ENCODE measurements at places on chromosomes 13 and 19.

DNA sequence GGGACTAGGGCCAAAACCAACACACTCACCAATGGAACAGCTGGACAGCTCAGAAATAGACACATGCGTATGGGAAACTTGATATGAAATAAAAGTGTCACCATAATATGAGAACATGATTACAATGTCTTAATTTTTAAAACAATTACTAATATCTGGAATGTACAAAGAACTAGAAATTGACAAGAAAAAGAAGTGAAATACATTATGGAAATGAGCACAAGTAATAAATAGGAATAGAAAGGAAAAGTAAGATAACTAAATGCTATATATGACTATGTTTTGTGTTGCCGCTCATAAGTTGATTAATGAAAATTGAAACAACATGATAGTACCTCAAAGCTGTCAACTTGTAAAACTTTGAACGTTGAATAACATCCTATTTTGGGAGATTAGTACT lies 801.1 kb downstream of the SLITRK5 start:
- no peak for DNase-seq

DNA sequence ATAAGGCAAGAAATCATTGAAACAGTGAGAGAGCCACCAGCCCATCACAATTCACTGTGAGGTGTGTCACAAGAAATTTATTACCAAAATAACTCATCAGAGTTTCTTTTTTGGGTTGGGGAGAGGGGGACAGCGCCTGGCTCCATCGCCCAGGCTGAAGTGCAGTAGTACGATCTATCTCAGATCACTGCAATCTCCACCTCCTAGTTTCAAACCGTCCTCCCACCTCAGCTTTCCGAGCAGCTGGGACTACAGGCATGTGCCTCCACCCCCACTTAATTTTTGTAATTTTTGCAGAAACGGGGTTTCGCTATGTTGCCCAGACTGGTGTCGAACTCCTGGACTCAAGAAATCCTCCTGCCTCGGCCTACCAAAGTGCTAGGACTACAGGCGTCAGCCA lies 3.6 kb downstream of the IFNL1 start:
- DNase-seq, result no peak

DNA sequence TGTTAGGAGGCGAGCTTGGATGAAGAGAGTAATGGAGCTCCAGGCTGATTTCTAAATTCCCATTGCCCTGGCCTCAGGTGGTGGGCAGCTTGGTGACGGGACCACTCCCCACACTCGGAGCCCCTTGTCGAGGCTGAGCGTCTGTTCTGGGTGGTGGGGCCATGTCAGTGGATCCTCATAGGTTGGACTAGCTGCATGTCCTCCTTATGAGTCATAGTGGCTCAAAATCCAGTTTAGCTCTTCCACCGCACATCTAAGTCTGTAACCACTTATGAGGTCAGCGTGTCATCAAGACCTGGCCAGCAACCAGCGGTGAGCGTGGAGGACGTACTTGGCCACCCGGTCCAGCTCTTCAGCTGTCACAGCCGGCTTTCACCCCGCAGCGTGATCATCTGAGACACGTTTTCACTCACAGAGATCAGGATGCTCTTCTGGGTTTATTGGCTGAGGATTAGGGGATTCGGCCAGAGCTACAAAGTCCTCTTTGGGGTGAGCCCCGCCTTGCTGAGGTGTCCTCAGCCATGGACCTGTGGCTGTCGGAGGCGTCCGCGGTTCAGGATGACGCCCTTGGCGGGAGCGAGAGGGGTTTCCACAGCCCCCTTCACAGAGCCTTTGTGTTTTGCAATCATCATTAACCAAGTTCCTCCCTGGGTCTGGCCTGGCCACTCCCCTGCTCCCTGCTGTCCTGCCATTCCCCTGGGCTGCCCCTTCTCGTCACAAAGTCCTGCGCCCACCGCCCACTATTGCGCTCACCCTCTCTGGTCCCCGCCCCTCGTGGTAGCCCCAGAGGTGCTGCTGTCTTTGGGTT lies 41.9 kb downstream of the ADPRHL1 start:
- DNase-seq, result no peak

GRCh38 chr19:38617283-38617763 lies 430 bp downstream of the MAP4K1 start:
- DNase-seq, result no peak

DNA sequence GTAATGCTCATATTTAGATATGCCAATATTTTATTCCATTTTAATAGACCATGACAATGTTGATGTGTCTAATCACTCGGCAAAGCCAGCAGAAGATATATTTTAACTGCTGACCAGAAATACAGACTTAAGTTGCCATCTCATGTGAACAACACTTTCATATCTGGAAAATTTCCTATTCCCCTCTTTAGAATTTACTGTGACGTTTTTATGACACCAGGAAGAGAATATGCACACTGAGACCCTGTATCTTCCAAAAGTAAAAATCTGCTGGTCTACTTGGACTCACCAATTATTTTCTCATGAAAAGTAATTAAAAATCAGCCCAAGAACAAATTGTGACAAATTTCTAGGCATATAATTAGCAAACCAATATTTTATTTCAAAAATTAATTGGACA lies 2.1 kb downstream of the PROSER1 start:
- no peak for DNase-seq

DNA sequence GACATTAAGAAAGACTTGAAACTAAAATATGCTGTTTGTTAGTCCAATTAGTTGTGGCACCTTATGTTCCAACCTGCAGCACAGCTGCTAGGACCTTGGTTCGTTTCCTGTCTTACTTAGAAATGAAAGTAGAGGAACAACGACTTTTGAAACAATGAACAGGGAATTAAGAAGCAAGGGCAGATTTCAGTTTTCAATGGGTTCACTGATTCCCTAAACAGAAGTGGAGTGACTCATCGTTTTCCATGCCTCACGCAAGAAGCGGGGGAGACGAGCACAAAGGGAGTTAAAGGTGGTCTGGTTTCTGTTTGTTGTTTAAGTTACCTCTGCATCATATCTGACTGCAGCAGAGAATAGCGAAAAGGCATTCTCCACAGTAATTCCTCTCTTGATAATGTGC lies 44.8 kb downstream of the PHF11 start:
- no peak for DNase-seq

- no peak for DNase-seq
These were observed 282.8 kb upstream of the EDNRB start for GRCh38 chr13:78201411-78201810.

DNA sequence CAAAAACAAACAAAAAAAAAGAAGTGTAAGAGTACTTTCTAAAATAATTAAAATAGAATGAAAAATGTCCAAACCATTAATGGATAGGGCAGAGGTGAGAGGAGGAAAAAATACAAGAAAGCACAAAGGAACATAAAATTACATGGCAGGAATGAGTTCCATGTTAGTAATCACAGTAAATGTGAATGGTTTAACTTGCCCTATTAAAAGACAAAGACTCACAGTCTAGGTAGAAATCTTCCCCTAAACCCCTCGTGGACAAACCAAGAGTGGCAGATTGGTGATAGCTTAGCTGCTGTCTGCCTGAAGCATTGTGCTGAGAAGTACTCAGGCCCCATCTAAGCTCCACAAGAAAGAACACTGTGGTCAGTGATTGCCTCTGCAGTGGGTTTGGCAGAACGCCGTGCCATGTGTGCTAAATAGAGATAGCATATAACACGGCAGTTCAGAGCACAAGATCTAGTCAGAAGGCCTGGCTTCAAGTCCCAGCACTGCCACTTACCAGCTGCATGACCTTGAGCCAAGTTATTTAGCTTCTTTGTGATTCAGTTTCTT lies 103.5 kb downstream of the DPF1 start:
- DNase-seq, result no peak

GRCh38 chr19:14916848-14917247 lies 24.4 kb upstream of the OR7C2 start:
- no peak for DNase-seq

- DNase-seq, result no peak
These were observed 1.0 kb downstream of the SCN1B start for GRCh38 chr19:35031072-35031881.

- no peak for DNase-seq
These were observed 555.9 kb downstream of the DIAPH3 start for GRCh38 chr13:59607780-59608233.

DNA sequence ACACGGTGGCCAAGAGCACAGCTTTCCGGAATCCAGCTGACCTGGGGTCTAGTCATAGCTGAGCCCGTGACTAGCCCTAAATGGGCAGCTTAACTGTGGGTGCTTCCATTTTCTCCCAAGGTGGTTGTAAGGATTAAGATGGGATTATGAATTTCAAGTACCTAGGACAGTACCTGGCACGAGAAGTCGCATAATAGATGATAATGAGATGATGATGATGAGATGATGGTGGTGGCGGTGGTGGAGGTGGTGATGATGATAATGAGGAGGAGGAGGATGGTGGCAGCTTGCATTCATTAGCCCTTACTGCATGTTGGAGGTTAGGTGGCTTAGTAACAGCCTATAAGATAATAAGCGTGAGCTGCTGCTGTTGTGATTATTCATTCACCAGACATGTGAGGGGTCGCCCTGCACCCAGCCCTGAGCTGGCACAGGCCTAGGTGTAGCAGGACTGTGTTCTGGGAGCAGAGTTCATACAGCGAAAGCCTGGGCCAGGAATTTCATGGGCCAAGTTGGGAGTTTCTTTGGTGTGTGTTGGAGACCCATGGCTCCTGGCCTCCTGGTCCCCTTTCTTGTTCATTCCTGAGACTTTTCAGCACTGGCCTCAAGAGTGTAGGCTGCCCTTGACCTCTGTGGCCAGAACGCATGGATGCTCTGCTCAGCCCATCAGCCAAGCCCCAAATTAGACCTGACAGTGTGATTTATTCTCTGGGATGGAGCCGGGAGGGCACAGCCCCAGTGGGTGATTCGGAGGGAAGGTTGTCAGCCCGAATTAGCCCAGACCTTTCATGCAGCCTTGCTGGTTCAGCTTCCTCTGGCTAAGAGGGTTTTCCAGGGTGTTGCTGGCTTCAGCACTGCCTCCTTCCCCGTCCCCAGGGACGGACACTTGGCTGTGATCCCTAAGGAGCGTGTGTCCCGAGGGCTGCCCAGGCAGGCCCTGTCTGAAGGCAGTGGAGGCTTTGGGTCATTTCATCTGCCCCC lies 128.8 kb downstream of the SIPA1L3 start:
- no peak for DNase-seq
